ENCODE measurements at places on chromosomes 1 and 21.

DNA sequence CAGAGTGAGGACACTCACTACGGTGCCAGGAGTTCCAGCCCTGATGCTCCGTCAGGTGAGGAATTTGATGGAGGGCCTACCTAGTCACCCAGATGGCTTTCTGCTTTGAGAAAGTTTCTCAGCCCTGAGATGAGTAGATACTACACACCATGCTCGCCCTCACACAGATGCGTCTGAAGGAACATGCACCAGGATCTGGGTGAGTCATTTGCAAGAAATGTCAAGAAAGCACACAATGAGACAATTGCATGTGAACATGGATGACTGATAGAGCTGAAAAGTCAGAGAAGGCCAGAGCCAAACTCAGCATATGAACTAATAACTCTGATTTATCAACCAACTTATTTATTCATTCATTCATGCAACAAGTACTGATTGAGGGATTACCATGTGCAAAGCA, 483.9 kb downstream of the OMA1 start:
- DNase-seq, result no peak

DNA sequence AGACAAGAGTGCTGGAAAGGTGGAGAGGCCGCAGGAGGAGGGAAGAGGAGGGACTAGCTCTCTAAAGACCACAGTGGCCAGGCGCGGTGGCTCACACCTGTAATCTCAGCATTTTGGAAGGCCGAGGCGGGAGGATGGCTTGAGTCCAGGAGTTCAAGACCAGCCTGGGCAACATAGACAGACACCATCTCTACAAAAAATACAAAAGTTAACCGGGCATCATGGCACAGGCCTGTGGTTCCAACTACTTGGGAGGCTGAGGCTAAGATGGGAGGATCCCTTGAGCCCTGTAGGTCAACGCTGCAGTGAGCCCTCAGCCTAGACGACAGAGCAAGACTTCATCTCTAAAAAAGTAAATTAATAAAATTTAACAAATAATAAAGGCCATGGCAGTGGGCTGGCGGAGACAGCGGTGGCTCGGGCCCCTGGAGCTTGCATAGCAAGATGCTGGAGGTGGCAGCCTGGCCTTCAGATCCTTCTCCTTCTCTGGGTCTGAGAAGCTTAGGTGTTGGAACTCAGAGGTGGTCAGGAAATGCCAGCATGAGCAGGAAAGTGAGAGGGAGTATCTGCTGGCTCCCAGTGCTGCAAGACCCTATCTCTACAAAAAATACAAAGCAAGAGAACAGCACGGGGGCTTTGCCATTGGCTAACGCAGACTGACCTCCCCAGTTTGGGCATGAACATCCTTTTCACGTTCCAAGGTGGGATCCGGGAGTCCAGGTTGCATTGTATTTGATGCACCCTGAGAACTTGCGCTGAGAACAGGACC, 10.7 kb downstream of the WNT3A start:
- no peak for DNase-seq

GRCh38 chr1:219372916-219373615, 199.4 kb downstream of the LYPLAL1 start:
- DNase-seq, result no peak

DNA sequence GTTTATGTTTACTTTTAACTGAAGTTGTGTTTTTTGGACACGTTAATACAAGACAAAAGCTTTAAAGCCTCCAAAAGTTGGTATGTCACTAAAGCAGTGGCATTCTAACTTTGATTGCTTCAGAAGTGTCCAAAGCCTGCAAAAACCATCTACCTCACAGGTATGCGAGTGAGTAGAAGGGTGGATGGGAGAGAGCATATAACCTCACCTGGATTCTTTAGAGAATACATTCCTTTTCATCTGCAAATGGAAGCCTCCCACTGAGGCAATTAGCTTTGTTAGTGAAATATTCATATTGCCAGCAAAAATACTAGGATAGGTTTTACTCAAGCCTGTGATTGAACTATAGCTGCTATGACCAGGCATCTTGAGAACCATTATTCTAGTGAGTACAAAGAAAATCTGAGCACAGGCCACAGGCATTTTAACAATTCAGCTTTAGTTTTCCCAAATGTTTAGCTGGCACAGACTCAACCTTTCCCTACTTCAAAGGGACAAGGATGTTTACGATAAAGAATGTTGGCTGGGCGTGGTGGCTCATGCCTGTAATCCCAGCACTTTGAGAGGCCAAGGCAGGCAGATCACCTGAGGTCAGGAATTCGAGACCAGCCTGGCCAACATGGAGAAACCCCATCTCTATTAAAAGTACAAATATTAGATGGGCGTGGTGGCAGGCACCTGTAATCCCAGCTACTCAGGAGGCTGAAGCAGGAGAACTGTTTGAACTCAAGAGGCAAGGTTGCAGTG, 39.7 kb downstream of the MAP3K21 start:
- DNase-seq, result no peak

DNA sequence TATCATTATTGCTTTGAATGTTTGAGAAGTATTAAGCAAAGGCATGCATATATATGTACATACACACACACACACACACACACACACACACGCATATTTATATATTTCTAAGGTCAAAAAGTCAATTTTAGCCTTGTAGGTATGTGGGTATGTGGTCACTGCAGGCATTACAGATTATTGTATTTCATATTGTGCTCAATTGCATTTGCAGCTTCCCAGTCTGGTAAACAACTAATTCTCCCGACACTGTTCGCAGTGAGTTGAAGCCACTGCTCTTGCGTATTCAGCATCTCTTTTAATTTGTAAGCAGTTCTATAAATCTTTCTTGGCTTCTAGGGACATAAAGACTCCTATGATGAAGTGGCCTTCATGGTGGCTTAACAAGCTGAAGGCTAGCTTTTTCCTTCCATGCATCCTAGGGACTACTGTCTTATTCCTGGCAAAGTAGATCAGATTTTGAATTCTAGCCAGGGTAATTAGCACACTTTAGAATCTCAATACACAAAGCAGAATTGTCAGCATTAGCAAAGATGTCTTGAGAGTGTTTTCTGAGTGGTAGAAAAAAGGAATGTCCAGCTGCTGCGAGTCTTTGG, 368.6 kb upstream of the NEGR1 start:
- DNase-seq, result no peak

DNA sequence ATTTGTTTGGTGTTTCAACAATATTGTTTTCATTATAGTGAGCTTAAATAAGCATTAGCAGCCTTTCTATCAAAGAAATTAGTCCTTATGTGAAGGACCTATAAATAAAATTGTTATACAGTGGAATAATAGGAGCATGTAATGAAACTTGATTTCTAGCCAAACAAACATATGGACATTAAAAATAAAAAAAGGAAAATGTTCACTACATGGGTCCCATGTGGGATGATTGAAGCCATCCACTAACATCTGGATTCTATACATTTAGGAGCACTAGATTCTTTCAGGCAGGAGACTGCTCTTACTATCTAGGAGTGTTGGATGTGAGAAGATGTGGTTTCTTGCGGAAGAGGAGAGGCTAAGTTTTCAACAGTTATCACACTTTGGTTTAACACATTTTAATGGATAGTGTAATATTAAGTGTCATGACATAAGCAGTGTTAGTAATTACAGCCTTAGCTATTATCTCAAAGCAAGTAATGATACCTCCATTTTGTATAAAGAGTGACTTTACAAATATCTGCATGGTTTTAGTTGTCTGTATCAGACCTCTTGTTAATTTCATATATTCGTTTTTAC, 62.3 kb downstream of the LYPLAL1 start:
- DNase-seq, result no peak

DNA sequence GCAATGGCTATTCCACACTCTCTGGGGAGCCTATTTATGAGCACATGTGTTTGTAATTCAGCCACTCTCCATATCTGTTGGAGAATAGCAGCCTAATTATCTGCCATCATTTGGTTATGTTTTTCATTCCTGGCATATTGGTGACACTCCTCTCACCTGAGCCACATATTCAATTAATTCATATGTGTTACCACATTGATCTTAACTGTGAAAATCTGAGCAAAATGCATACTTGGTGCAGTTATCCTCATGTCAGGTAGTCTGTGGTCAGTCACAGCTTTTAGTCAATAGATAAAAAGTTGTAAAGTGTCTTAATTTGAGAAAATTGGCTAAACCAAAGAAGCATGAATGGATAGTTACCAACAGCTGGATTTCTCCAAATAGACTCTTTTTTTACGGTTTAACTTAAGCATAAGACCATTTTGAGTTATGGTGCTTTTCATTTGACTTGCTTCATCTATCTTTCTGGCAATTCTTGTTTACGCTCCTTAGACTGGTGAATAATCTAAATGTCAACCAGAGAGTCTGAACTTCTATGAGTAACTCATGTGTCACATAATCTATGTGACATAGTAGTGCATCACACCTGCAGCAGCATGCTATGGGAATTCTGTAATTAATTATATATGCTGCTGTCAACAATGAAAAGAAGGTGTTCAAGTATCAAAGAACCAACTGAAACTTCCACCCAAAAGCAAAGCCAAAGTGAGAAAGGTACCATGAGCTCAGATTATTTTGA, 187.7 kb upstream of the SGIP1 start:
- no peak for DNase-seq

DNA sequence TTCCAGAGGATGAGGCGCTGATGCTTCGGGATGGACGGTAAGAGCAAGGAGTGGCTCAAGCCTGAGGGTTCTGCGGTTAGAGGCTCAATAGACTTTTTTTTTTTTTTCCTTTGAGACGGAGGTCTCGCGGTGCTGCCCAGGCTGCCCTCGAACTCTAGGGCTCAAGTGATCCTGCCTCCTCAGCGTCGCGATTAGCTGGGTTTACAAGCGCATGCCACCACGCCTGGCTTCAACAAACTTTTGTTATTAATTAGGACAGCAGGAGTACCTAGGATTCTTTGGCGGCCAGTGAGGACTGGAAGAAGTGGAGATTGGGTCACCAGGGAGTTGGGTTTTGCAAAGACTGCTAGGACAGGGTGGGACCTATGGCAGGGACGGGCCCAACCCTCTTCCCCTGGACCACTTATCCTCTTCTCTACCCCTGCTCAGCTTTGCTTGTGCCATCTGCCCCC, 587 bp downstream of the SCNM1 start:
- no peak for DNase-seq

DNA sequence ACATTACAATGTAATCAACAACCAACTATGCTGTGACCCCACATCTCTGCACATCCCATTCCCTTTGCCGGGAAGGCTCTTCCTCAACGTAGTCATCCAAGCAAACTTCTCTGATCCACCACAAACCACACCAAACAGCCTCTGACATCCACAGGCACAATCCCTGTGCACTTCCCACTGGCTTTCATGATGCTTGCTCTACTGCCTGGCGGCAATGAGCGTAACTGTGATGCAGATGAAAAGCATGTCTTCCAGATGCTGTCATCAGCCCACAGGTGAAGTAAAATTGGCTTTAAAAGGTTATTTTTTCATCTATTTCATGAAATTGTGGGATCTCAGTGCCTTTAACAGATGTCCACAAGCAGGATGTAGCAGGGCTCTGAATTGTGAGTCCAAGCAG, 635.2 kb downstream of the SMYD3 start:
- no peak for DNase-seq

DNA sequence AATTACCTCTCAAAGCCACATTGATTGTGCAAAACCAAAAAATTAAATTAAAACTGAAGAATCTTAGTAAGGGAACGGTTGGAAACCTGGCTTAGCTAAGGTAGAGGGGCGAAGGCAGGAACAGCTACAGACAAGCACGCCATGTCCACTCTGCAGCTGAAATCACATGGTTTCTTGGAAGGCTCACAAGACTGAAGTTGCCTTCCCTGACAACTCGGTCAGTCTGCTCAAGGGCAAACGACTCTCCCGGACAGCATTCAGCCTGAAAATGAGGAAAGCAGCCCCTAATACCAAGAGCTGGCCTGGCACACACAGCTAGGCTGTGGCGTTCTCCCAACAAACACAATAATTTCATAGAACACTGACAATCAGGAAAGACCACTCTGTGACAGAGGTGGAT, 22.7 kb upstream of the BECN2 start:
- no peak for DNase-seq

GRCh38 chr1:175273376-175274031, 80.9 kb upstream of the KIAA0040 start:
- DNase-seq, result no peak

- DNase-seq, result no peak
These were observed 51.2 kb downstream of the EPHB2 start for GRCh38 chr1:22761821-22762220.

DNA sequence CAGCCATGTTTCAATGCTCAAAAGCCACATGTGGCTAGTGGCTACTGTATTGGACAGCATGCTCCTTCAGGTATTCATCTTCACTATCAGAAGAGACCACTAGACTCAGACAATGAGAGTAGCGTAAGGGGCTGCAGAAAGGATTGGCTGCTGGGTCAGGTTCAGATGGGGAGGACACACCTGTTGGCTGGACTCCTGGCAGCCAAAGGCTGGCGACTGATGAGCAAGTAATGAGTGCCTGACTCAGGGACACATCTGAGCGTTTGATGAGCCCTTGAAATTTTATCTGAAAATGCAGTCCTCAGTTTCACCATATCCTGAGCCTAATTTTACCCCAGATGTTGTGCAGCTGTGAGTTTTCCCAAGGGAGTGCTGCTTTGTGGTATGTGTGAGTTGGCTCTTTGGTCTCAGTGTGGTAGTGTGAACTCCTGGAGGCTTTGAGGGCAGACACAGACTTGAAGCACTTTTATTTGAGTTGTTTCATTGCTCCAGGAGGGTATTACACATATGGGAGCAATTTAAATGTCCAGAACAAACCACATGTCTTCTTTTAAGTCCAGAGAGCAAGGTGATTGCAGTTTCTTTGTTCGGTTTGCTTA, 9.6 kb downstream of the ST6GALNAC3 start:
- no peak for DNase-seq

DNA sequence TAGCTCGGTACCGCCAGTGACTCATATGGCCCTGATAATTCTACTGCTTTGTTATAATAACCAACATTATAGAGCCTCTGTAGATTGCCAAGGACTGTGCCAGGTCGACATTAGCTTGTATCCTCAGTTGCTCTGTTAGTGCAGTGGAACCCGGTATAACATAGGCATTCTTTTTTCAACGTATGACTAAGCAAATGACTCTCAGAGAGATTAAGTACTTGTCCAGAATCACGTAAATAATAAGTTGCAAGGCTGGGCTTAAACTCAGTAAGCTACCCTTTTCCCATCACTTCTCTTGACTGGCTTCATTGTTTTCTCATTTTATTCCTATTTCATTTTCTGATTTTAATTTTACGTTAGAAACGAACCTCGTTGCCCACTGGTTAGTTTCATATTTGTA, 85.1 kb downstream of the UBE4B start:
- no peak for DNase-seq

GRCh38 chr1:55718758-55719671, 503.9 kb upstream of the USP24 start:
- no peak for DNase-seq

GRCh38 chr1:169491845-169492281, 6.1 kb upstream of the SLC19A2 start:
- no peak for DNase-seq

- DNase-seq, result no peak
These were observed 642 bp upstream of the NT5C1A start for GRCh38 chr1:39672551-39672947.

Measured in NCI-H1930 (cell line).